NCI-H1048 (cell line): ENCODE measurements at places on chromosomes 6 and 20.
A peak's percentile ranks its signal among the peaks of the same experiment; 100 is the strongest.

GRCh38 chr6:146913842-146914488 lies 290.3 kb upstream of the STXBP5 start:
- DNase-seq: peak; percentile 7

GRCh38 chr20:44247131-44247571 lies at the start of gene GDAP1L1:
Gene GDAP1L1, plus strand, starts transcription at chr20:44247308. Its CDS starts 27 bp downstream, at chr20:44247335.
- DNase-seq: no peak

- no peak for DNase-seq
Measured at GRCh38 chr6:33424855-33425667, 5.2 kb downstream of the SYNGAP1 start.

DNA sequence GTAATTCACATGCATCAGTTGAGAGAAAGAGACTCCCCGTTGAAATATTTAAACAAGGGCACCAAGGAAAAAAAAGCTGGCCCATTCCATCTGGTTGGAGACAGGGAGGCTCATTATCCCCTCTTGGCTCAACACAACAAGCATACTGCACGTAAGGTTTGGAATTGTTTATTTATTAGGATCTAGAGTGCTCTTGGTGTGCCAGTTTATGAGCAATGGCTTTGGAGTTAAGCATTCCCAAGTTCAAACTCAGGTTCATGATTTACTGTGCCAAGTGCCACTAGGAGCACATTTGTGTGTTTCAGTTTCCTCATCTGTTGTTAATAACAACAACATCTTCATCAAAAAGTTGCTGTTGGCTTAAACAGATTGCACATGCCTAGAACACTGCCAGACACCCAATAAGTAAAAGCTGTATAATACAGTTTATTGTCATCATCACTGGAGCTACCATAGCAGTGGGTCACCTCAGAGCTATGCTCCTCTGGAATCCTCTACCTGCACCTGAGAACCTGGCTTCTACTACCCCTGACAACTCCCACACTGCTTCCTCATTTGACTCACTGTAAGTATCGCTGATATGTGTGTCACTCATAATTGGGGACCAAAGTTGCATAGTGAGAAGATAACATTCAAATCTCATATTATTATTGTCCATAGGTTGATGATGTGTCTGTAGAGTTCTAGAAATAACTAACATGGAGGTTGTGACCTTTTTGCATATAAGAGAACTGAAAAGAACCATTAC lies 5.4 kb downstream of the SLC17A3 start:
- no peak for DNase-seq

DNA sequence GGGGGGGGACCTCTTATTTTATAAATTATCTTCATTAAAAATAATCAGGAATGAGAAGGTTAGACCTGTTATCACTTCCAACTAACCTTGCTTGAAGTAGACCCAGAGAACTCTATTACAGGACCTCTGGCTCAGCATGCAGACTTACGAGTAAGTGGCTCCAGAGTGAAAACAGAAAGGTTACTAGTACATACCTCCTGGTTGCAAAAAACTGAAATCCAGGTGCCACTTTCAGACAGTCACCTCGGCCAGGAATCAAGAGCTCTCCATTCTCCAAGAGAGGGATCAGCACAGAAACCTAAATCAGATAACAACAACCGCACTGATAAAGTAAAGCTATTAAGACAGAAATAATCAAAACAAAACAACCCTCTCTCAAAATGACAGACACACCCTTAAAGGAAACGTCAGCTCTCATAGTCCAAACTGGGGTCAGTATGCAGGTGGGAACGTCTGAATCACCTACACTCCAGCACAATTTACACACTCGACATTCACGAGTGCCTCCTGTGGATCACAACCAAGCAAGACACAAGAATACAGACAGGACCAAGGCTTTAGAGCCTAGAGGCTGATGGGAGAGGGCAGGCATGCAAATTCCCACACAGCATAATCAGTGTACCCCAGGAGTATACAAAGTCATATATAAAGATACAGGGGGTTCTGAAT lies 31.8 kb downstream of the MDN1 start:
- DNase-seq: no peak

- DNase-seq: no peak
Measured at GRCh38 chr6:50993941-50994720, 175.5 kb downstream of the TFAP2B start.

GRCh38 chr6:75483136-75483952 lies 10.3 kb downstream of the FILIP1 start:
- no peak for DNase-seq

GRCh38 chr6:89021629-89022028 lies 58.2 kb upstream of the RNGTT start:
- DNase-seq: no peak

DNA sequence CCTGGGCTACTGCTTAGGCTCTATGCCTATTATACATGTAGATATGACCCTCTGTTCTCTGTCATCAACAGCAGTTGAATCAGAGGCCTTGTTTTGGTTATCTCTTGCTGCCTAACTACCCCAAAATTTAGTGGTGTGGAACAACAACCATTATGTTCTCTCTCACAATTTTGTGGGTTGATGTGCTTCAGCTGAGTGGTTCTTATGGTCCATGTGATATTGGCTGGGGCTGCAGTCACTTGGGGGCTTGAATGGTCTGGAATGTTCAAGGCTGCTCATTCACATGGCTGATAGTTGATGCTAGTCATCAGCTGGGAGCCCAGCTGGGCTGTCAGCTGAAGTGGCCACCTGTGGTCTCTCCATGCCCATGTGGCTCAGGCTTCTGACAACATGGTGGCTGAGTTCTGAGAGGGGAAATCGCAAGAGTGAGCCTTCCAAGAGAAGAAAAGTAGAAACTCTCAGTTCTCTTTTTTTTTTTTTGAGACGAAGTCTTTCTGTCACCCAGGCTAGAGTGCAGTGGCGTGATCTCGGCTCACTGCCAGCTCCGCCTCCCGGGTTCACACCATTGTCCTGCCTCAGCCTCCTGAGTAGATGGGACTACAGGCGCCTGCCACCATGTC lies 47.8 kb downstream of the SHLD1 start:
- DNase-seq: no peak

GRCh38 chr6:149389509-149390297 lies 10.4 kb upstream of the SUMO4 start:
- no peak for DNase-seq

GRCh38 chr6:125194941-125195340 lies 41.4 kb downstream of the TPD52L1 start:
- no peak for DNase-seq

DNA sequence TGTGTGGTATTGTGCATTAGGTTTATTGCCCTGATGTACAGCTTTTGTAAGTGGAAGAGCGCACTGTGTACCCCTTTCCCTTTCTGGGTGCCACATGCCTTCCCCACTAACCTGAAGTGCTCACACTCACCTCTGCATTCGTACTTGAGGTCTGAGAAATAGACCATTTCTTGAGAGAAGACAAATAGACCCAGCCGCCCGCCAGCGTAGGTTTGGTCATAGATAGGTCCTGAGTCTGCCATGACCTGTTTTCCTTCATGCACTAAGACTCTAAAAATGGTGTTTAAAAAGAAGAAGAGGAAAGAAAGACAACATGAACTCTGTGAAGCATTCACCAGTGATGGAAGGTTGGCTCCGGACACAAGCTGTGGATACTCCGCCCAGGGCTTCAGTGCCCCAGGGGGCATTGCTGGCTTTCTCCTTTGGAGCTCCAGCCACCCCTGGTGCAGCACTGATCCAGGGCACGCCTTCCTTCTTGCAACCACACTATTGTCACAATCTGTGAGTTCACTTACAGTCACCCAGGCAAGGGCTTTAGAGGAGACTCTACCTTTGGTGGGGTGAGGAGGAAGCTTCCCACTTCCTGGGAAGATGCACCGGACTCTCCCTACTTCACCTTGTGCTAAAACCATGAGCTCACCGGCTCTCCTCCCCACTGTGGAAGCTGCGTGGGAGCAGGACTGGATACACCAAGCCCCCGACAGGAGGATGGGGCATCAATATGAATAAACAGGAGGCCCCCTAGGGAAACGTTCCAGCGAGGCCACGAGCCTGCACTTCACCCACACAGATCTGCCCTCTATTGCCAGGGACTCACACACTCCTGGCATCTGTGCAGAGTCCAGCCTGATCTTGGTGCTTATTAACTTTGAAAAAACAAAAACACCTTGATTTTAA lies 33.3 kb downstream of the THBS2 start:
- DNase-seq: no peak

GRCh38 chr6:42195415-42195814 lies 659 bp upstream of the GUCA1B start:
- no peak for DNase-seq

DNA sequence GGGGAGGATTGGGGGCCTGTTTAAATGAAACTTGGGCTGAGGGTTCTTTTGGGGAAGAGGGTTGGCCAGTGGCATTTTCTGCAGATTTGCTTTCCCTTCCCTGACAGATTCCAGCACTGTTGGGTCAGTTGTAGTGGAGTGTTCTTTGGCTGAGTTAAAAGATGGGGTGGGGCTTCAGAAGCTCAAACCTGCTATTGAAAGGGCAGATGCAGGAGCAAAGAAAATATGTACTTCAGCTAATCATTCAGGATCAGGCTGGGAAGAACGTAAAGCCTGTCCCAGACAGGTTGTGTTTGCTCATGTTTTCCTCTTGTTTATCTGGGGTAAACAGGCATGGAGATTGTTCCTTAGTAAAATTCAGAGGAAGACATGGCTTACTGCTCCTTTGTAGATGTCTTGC lies 2.5 kb downstream of the SASH1 start:
- no peak for DNase-seq

DNA sequence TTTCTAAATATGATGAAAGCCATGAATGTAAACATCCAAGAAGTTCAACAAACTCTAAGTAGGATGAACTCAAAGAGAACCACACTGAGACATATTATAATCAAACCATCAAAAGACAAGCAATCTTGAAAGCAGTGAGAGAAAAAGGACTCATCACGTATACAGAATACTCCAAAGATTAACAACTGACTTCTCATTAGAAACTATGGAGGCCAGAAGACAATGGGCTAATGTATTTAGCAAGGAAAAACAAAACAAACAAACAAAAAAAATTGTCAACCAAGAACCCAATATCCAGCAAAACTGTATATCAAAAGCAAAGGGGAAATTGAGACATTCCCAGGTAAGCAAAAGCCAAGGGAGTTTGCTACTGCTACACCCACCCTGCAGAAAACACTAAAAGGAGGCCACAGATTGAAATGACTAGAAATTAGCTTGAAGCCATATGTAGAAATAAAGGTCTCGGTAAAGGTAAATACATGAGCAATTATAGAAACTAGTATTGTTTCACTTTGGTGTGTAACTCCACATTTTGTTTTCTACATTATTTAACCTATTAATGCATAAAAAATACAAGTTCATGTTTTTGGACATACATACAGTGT lies 301.1 kb upstream of the QKI start:
- no peak for DNase-seq

DNA sequence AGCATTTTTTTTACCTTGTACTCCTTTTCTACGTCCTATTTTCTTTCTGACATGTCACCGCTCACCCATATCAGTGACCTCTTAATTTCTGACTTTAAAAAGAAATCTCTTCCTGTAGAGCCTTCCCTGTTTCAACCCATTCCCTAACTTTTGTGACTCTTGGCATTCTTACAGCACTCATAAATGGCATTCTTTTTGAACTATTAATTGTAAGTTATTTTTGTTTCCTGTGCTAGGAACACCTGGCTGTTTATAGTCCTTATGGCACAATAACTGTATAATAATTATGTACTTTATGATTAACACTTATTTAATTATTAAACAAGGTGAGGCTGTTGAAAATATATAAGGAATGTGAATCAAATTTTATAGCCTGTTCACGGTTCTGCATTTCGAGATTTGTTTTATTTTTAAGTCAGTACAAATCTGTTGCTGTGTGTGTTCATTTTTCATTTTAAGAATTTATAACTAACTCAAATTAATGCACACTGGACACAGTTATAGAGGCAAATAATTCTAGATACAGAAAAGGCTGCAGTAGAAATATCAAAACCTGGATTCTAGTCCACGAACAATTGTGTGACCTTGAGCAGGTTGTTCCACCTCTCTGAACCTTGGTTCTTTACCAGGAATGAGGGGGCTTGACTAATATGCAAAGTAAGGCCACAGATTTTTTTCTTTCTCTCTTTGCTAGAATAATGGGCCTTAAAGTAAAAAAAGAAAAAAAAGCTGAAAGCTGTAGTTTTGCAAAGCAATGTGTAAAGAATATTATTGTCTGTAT lies 1.5 kb downstream of the KIZ start:
- no peak for DNase-seq

DNA sequence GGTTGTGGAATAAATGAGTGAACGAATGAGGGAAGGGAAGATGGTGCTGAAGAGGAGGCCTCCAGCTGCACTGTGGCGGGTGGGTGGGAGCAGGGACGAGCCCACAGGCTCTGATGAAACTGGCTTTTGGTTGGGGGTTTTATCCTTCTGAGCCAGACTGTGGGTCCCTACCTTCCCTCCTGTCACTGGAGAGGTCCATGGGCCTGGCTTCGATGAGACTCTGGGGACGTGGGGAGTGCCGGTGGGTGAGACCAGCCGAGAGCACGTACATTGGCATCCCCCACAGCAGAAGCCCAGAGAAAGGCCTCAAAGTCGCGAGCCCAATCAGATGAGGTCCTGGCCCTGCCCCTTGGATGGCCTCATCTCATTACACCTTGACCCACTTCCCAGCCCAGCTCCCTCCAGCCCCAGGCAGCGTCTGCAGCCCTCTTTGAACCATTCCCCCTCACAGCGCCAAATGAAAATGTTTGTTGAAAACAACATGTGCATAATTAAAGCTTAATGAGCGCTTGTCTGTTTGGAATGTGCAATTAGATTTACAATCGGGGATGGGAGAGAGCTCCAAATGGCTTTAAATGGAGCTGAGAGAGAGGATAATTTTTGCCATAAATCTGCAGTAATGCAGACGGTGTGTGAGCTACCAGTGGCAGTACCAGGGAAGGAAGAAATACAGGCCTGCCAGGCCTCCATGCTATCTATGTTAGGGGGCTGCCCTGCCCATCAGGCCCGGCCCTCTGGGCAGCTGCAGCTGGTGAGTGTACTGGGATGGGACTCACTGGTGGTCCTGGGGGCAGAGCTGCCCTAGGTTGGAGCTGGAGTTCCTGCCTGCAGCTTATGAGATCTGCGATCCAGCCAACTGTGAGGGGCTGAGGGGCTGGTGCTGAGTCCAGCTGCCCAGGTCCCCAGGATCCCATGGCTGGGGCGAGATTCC lies 47.2 kb downstream of the TOX2 start:
- DNase-seq: no peak

- DNase-seq: no peak
Measured at GRCh38 chr20:45927071-45927878, 7.2 kb upstream of the PCIF1 start.

DNA sequence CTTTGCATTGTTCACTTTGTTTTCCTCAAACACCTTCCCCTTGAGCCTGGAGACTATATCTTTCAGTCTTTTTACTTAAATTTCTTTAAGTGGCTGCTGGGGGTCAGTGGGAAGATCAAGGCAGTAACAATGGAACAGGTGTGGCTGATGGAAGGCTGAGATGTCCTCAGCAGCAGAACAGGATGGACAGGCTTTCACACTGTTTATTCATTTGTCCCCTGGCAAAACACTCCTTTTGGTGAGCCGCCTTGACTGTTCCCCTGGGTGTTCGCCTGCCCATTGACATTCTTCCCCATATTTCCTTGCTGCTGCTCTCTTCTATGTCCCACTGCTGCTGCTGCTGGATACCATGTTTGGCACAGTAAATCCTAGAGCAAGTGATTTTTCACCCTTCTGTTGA lies 38.1 kb downstream of the RNF144B start:
- DNase-seq: no peak
